DMS53 (cell line): ENCODE measurements at places on chromosomes 1 and 21.
A peak's percentile ranks its signal among the peaks of the same experiment; 100 is the strongest.

DNA sequence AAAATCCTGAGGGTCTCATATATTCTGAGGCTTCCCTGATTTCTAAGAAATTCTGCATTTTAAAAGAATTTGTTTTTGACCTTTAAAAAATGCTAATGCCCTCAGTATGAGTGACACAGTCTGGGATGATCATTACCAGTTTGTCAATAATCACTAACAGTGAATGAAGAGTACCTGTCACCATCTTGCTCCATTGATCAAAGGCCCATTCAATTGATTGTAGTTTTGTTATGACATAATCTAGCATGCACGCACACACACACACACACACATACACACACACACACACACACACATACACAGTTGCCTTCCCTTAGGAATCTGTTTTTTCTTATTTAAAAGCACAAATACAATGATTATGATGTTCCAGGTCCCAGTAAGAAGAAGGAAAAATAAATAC, 250.4 kb downstream of the NFIA start:
- no peak for DNase-seq

DNA sequence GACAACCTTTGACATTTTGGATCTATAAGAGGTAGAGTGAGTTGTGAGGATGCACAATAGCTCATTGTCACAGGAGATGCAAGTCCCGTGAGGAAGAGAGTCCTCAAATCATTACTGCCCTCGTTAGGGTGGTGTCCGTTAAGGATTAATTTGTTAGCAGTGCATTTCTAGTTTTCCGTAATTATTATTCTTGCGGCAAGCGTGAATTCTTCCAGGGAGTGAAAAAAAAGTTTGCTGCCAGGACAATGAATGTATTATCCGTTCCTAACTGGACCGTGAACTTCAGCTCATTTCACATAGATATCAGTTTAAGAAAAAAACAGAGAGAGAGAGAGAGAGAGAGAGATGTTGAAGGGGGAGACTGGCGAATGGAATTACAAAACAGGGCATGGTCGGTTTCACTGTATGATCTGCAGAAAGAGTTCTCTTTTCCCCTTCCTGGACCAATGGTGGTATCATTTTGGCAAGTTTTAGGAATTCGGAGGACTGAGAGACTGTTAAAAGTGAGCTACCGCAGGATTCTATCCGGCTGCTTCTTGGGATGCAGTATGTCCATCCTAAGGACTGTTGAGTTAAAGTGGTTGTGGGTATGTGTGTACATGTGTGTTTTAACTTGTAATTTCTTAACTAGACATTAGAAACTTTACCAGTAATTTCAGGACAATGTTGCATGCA, 216.0 kb upstream of the NFIA start:
- DNase-seq, result no peak

GRCh38 chr1:248849152-248849551, 9.7 kb downstream of the ZNF692 start:
- no peak for DNase-seq

GRCh38 chr1:169890761-169891538, 2.7 kb downstream of the SCYL3 start:
- peak; percentile 85 for DNase-seq
